ENCODE measurements at places on chromosomes 3 and 15.

DNA sequence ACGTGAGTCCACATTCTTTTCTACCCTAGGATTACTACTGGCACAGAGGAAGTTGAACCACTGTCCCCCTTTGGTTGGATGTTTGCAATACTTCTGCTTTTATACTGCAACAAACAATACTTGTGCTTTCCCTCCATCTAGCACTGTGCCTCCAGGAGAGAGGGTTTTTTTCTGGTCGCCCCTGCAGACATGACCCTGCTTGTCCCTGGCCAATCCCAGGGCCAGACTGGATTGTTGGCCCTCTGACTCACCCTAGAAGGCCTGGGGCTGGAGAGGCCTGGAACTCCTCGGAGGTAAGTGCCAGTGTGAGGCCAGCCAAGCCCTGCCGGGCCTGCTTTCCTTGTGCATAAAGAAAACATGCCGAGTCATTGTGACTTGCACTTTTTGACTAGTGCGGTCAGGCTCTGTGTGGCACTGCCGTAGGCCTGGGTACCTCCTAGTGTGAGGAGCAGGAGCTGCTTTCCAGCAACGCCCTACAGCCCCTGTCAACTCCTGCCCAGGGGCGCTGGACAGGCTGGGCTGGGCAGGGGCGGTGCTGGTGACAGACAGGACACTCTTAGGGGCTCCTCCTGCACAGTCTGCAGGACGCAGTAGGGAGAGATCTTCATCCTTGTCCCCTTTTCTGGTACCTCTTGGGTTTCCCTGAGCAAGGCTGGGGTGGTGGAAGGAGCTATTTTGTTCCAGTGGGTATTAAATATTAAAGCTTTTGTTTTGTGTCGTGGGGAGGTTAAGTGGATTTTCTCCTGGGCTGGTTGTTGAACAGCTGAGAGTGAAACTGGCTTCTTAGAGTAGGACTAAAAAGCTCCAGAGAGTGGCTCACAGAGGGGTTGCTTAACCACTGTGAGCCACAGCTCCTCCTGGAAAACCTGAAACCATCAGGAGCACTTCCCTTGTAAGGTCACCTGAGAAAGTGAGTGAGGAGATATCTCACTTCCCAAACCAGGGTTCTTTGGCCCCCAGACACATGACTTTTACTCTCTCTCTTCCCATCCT lies 14.4 kb upstream of the TKT start:
- no peak for DNase-seq

DNA sequence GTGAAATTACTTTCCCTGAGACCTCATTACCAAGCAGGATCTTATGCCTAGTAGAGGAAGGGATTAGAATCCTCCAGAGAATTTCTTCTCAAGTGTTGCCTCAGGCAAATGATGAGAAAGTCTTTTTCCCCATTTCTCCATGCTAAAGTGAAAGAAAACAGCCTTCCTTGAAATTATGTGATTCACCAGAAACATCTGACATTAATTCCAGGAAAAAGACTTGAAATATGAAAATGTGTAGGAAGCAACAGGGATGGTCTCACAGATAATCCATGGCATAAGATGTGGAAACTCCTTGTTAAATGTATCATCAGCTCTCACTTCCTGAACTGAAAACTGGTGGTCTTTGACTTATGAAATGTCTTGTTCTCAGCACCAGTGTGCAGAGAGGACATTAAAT lies 17.9 kb upstream of the ABI3BP start:
- no peak for DNase-seq

- DNase-seq, result peak; percentile 77
Measured at GRCh38 chr3:129120254-129121004, 1.2 kb downstream of the RAB43 start.

DNA sequence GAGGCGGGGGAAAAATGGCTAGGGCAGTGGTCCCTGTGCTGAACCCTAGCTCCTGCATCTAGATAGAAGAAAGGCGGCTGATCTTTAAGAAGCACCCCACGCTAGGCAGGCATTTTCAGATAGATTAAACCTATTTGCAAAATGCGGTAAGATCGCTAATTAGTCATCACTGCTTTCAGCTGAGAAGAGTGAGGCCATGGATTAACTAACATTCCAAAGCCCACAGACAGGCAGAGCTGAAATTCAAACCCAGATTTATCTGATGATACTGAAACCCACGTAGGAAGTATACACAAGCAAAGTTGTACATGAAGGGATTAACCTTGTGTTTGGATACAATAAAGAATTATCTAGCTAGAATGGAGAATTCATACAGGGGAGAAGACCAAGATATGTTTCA lies 4.8 kb downstream of the ADPGK start:
- DNase-seq, result no peak

- no peak for DNase-seq
Measured at GRCh38 chr15:90557186-90558084, 27.7 kb downstream of the CRTC3 start.

GRCh38 chr3:179672918-179673317 lies 20.1 kb downstream of the USP13 start:
- no peak for DNase-seq

- DNase-seq, result no peak
Measured at GRCh38 chr15:69979262-69979661, 118.5 kb downstream of the TLE3 start.

DNA sequence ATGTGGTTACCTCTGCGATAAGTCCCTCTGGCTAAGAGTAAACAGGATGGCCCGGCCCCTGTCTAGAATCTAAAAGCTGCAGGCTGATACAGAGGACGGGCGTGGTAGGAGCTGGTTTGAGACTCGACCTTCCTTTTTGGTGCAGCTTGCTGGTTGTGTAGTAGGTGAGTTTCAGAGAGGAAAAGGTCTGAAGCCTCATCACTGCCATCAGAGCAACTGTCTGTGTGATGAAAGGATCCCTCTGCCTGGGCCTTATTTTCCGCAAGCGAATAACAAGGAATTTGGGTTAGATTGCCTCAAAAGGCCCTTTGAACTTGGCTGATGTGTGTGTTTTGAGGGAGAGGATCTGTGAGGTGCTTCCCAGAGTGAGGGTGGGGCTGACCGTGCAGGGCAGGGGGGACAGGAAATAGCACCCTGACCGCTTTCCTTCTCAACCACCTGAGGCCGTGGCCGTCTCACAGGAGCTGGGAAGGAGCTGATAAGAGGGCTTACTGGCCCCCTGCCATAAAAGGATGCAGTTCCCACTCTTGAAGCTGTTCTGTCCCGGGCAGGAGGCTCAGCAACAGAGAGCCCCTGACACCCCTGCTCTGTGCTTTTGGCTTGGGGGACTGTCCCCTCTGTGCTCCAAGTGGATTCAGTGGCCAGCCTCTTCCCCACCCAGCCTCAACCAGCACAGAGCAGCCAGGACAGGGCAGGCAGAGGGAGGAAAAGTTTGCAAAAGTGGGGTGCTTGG lies 45.6 kb upstream of the TFRC start:
- no peak for DNase-seq

- DNase-seq, result no peak
Measured at GRCh38 chr3:66638717-66639116, 137.9 kb upstream of the LRIG1 start.

DNA sequence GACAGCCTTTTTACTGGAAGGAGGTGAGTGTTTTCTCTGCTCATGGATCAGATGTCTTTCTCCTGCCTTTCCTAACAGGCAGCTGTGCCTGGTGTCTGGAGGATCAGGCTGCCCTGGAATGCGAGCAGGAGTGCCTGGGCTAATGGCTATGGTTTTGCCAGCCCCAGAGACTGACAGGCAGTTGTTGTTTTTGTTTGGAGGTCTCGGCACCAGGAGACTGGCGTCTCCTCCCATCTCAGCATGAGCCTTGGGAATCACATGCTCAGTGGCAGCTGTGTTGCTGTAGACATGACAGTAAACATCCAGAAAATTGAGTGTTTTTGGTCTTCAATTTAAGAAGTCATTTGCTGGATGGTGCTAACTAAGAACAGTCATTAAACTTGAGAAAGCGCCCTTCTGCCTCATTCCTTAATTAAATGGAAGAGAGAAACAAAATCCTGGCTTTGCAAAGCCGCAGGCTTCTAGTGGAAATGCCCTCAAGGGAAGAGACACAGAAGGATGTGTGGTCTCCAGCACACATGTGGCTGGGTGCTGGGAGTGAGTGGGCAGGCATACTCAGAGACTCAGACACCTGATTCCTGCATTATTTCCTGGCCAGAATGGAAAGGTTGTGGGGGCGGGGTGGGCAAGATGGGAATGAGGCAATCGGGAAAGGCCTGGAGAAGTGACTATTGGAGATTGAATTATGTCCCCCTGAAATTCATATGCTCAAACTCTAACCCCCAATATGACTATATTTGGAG lies 97.0 kb upstream of the NMNAT3 start:
- no peak for DNase-seq
